Dermis blood vessel endothelial cell (primary cell): ENCODE measurements at places on chromosomes 13 and 19. TPM values are rescaled to one million over a fixed set of nuclear protein-coding genes. Genes with fewer than 3 reads are reported as not detected.

GRCh38 chr13:106274551-106275203, 260.8 kb downstream of the EFNB2 start:
- no peak for DNase-seq

DNA sequence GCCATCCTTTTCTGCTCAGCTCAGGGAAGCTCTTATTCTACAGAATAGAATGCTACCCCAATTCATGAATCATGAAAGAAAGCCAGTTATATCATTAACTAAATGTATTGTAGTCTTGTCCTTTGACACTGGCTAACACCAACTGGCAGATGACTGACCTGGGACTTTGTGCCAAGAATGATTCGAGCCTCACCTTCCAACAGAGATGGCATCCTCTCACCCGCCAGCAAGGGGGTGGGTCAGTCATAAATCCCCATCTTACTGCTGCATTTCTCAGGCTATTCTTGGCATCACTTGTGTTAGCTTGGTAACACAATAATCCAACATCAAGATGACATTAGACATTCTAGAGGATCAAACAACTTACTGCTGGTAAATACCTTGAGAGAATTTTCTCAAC, 1239.8 kb upstream of the MIR17HG start:
- no peak for DNase-seq

DNA sequence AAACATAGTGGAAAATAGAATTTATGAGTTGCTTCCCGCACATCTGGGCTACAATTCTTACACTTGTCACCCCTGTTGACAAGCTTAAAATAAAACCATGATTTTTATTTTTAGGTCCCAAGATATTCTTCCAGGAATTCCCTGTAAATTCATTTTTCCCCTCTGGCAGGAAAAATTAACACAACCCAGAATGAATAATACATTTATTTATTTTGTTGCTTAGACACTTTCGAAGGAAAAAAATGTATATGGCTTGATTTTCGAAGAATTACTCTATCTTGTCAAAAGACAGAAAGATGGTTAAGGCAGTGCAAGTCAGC, 74.4 kb downstream of the LHFPL6 start:
- no peak for DNase-seq

DNA sequence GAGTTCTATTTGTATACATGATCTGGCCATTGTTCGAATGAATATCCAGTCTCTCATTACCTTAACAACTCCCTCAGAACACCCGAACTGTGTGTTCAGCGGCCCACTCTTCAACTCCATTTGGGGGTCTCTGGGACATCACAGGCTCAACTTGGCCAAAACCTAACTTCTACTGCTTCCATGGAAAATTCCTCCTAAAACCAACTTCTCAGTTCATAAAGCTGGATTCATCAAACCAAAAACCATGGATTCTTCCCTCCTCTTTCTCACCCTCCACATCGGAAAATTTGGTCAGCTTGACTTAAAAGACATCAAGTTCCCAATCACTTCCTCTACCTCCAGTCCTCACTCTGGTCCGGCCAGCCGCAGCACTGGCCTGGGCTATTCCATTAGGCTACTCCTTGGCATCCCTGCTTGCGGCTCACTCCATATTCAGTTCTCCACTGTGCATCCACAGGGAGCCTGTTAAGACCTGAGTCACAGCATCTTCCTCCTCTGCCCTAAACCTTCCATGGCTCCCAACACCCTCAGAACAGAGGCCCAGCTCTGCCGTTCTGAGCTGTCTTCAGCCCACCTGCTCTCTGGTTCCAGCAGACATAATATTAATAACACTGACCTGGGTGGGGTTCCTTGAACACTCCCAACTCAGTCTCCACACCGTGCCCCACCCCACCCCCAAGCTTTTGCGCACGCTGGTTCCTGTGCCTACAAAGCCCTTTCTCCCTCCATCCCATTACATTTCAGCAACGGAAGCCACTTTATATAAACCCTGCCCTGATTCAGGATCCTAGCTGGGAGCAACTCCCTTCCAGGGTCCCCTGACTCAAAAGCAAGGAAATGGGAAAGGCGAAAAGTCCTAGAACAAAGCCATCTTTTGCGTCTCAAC, 1.1 kb downstream of the ZNF792 start:
- peak; percentile 62 for DNase-seq

- peak; percentile 55 for DNase-seq
These were observed 58.0 kb downstream of the ERCC5 start for GRCh38 chr13:102903659-102904407.

GJB2 gene
- 0.05 and 0.17 TPM in 2 replicates for total RNA-seq

- DNase-seq = peak; percentile 4
These were observed 103.9 kb upstream of the DIAPH3 start for GRCh38 chr13:60267498-60268202.

GRCh38 chr13:80454245-80454644, 113.3 kb upstream of the SPRY2 start:
- DNase-seq = no peak

DNA sequence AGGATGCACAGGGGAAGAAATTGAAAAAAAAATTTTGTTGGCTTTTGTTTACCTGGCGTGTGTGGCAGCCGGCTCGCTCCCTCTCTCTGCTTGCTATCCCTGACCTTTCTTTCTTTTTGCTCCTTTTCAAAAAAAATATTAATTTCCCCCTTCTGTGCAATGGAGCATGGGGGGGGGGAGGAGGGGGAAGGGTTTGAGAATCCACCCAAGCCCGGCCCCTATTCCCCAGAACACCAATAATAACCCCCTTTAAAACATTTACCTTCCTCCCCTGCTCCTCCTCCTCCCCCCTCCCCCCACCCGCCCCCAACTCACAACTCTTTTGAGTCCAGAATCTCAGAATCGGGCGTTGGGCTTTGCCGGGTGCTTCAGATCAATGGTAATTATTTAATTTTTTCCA, 28.4 kb downstream of the NFIX start:
- no peak for DNase-seq

CYP4F2 gene
- total RNA-seq = not detected in 2 replicates

ATP12A gene
- not detected in 2 replicates for total RNA-seq

DNA sequence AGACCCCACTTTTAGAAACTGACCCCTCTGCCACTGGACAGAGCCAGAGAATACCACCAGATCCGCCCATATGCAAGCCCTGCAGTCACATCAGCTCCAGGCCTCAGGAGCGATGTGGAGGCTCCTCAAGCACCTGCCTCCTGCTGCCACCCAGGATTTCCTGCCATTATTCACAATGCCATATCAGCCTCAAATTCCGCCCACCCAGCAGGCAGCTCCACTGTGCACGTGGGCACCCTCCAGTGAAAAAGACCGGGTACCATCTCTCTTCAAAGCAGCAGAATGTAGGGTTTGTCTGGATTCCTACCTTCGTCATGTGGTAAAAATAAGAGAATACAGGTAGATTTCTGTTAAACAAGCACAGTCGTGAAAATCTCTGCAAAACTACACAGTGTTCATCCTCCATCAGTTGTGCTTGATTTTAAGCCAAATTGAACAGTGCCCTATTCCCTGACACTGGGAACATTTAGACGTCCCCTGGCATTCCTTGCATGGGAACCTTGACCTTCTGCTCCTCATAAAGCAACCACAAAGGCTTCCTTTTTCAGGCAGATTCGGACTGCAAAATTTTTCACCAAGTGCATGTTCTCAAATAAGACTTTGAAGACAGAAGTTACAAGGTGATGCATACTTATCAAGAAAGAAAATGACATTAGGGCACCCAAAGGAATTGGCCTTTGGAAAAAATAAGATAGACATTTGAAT, 56.4 kb downstream of the FAM124A start:
- no peak for DNase-seq

DNA sequence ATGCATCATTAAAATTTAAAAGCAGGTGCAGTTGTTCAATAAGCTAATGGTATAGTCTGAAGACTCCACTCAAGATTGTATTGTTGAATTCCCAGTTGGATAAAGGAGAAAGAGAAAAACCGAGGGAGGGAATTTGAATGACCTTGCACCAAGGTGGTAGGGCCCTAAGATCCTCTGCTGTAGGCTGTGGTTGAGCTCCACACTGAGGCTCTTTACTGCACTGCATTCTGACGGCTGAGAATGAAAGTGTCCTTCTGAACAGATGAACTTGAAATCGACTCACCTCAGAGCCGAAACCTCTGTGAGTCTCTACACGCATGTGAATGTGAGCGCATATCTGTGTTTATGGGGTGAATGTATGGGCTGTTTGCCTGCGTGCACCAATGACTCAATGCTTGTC, 388.9 kb upstream of the DACH1 start:
- DNase-seq = peak; percentile 41

DNA sequence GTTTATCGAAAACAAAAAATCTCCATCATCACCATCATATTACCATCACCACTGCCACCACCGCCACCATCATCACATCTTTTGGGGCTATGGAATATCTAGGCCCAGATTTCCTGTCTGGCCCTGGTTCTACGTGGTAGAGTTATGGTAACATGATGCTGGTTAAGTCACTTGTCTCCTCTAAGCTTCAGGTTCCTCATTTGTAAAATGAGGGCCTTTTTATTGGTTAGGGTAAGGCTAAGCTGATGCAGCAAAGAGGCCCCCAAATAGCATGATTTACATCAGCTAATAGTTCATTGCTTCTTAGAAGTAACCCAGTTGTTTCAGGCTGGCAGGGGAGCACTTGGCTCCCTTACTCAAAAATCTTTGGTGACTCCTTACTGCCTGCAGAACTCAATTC, 37.9 kb downstream of the PCDH8 start:
- no peak for DNase-seq

C1QTNF9 gene
- not detected in 2 replicates for total RNA-seq

DNA sequence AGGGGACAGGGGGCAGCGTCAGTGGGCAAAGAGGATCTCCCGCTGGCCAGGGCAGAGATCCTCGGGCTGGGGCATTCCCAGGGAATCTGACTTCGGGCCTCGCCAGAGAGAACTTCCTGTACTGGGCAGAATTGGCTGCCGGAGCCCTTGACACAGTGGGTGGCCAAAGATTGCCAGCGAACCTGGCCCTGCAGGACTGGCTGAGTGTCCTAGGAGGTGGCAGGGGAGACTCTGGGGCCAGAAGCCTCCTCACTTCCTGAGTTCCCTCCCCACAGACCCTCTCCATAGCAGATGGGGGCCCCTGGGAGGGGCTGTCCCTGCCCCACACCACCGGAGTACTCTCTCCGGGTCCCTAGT, 19.3 kb downstream of the DPP9 start:
- no peak for DNase-seq

DNA sequence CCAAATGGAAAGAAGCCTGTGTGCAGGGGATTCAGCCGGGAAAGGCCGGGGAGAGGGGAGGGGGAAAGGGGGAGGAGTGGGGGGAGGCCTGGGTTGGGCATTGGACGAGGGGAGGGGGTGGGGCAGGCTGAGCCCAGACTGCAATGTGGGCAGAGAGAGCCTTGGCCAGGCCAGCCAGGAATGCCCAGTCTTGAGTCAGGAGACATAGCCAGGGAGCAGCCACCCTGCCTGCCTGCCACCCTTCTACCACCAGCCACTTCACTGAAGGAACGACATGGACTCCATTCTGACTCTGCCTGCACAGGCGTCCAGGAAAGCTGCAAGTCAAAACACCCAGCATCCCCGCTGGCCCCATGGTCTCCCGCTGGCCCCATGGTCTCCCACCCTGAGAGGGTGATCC, 498 bp downstream of the PROZ start:
- DNase-seq = no peak
